ENCODE measurements at places on chromosomes 11 and 22. TPM values are rescaled to one million over a fixed set of nuclear protein-coding genes. Genes with fewer than 3 reads are reported as not detected.

Gene PNPLA5
- 0.25 TPM for total RNA-seq

Gene CD3G
- total RNA-seq = 0.25 TPM

Gene CRYAB
- 7.4 TPM for total RNA-seq

Gene CRYBB3
- not detected for total RNA-seq

Gene SLN
- 27.0 TPM for total RNA-seq

All from temporal lobe (tissue), 4 donors.